ENCODE measurements at places on chromosomes 11 and 22.

- no peak for DNase-seq
Observed at GRCh38 chr11:4751201-4751600, 18.5 kb downstream of the OR51F1 start.

DNA sequence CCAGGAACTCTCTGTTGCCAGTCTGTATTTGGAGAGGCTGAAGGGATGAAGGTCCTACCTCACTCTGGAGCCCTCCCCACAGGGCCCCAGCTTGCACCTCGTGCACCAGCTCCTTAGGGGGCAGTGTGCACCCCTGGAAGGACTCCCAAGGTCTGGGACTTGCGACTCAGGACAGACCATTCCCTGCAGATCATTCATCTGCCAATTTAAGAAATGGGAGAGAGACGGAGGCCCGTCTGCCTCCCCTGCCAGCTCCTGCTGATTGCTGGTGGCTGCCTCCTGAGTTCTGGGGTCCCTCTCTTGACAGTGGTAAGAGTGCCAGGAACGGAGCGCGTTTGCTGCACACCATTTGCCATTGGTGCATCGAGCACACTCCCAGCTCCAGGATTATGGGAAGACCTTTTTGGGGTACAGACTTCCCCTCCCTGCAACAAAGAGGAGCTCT is 27.4 kb upstream of the MALAT1 start:
- no peak for DNase-seq

DNA sequence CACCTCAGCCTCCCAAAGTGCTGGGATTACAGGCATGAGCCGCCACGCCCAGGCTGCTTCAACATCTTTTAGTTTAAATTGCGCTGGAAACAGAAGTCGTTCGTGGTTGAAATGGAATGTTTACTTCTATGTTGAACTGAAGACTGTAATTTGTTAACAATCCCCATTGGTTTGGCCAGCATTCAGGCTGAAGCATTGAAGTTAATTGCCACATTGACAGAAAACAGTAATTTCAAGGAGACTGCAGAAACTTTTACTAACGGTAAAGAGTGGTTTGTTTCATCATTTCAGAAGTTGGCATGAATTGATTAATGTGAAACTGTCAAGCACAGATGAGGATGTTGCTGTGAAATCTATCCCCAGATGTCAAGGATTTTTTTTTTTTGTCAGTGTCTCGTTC is 14.2 kb downstream of the AP5B1 start:
- DNase-seq: no peak

DNA sequence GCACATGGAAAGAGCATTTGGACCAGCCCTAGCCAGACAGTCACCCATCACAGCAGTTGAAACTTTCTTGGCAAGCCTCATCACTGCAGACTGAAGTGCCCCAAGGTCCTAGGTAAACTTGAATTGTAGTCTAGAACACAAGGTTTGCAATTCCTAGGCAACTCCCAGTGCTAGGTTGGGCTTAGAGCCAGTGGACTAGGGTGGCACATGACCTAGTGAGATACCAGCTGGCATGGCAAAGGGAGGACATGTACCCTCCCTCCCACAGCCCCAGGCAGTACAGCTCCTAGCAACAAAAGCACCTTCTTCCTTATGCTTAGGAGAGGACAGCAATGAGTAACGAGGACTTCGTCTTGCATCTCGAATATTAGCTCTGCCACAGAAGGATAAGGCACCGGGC is 889.5 kb downstream of the JRKL start:
- DNase-seq: no peak

GRCh38 chr22:25235547-25236290 is 16.3 kb downstream of the CRYBB2 start:
- DNase-seq: no peak

- no peak for DNase-seq
Observed at GRCh38 chr11:64747961-64748665, 4.2 kb upstream of the RASGRP2 start.

- no peak for DNase-seq
Observed at GRCh38 chr22:24727218-24727851, 47.2 kb downstream of the PIWIL3 start.

DNA sequence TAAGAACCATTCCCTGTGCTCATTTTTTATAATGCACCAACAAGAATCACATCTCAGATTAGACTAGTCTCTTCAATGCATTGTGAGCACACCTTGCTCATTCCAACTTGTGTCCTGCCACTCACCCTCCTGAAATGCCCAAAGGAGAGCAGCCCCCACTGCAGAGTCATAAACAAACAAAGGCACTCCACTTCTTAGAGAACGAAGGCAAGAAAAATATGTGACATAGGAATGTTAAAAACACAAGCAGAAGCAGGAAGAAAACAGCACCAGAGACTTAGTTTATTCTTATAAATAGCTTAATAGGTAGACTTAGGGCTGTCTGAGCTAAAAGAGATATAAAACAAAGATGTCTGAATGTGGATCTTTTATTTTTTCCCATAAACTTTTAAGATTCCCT is 57.2 kb downstream of the GUCY1A2 start:
- DNase-seq: no peak
